ENCODE measurements at places on chromosomes 4 and X. TPM values are rescaled to one million over a fixed set of nuclear protein-coding genes. Genes with fewer than 3 reads are reported as not detected.

SPANXA1 gene
- total RNA-seq: not detected

IL2 gene
- total RNA-seq: not detected

TMPRSS11B gene
- total RNA-seq: not detected

HSD17B13 gene
- total RNA-seq: 5.1 TPM

EXOC1L gene
- not detected for total RNA-seq

ATP2B3 gene
- not detected for total RNA-seq

CXXC4 gene
- 0.32 TPM for total RNA-seq

SYP gene
- total RNA-seq: 2.7 TPM

CT55 gene
- not detected for total RNA-seq

MED28 gene
- 19.7 TPM for total RNA-seq

ADGRA3 gene
- 45.9 TPM for total RNA-seq

OPN1MW3 gene
- not detected for total RNA-seq

CYTL1 gene
- total RNA-seq: 1.9 TPM

UGT2B15 gene
- total RNA-seq: 0.98 TPM

ARX gene
- not detected for total RNA-seq

FHDC1 gene
- 0.48 TPM for total RNA-seq

TKTL1 gene
- not detected for total RNA-seq

TRIML2 gene
- not detected for total RNA-seq

SPANXC gene
- not detected for total RNA-seq

AREG gene
- total RNA-seq: 46.2 TPM

TEX13B gene
- total RNA-seq: not detected

PNCK gene
- total RNA-seq: 1.3 TPM

ZMAT1 gene
- 32.8 TPM for total RNA-seq

S100P gene
- 0.98 TPM for total RNA-seq

CDS1 gene
- 9.8 TPM for total RNA-seq

CD38 gene
- total RNA-seq: 2.0 TPM

ZAR1 gene
- 0.32 TPM for total RNA-seq

ARMCX4 gene
- 7.7 TPM for total RNA-seq

DOCK11 gene
- 25.3 TPM for total RNA-seq

GPRASP3 gene
- 4.2 TPM for total RNA-seq

SMARCA1 gene
- 34.4 TPM for total RNA-seq

FREM3 gene
- total RNA-seq: not detected

SPANXN3 gene
- not detected for total RNA-seq

MAEA gene
- 49.9 TPM for total RNA-seq

EPGN gene
- total RNA-seq: 2.0 TPM

ZCCHC18 gene
- 1.1 TPM for total RNA-seq

SPOCK3 gene
- 2.8 TPM for total RNA-seq

TEX11 gene
- not detected for total RNA-seq

PWWP3B gene
- total RNA-seq: 2.6 TPM

CXCL10 gene
- not detected for total RNA-seq

CSAG1 gene
- total RNA-seq: not detected
